ENCODE measurements at places on chromosomes 3 and 15.

DNA sequence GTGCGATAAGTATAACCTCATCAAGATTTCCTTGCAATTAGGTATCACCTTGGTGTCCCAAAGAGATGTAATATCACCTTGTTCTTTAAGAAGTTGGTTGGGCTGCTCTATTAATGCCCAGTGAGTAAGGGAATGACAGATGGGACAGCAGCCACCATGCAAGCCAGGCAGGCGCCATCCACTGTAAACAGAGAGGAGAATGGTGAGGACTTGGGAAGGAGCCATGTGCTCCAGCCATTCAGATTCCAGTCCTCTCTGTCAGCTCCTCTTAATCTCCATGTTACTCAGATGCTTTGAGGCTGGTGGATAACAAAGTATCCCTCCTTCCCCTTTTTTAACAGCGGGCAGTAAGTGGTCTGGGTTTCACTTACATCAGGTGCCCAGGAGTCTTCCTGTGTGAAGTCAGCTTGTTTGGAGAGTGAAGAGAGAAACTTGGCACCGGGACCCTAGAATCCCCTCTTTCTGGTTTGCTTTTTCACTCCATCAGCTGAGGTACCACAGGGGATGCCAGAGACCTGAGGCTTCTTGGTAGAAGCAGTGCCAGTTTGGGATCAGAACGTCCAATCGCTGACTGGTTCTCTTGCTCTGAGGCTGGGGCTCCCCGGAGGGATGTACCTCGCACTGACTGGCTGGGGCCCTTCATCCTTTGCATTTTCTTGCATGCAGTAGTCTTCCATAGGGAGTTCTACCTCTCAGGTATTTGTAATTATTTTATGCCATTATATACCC is 29.5 kb downstream of the SLCO3A1 start:
- DNase-seq = no peak

- no peak for DNase-seq
Measured at GRCh38 chr3:169232863-169233262, 430.6 kb downstream of the MECOM start.

GRCh38 chr15:66839506-66840112 is 137.6 kb downstream of the SMAD6 start:
- DNase-seq = no peak

DNA sequence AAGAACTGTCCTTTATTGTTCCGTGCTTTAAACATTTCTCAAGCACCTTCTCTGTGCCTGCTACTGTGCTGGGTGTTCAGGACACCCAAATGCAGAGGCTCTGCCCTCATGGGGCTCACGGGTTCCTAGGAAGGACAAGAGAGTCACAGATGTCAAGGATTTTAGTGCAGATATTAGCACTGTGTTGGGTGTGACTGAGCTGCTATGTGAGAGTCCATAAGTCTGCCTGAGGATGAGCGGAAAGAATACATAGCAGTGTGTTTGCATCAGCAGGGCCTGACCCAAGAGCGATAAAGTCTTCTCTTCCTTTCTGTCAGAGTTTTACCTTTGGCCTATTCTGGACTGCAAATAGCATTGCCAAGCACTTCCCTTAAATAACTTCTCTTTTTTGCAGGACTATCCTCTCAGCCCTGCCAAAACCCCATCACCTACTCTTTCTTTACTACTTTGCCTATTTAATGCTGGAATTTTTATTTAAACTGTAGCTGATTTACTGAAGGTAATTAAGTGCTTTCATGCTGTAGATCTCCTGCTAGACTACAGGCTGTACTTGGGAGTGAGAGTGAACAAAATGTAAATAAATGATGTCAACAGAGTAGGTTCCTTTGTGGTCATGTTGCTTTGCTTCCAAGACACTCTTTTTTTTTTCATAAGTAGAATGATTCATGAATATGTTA is 459.4 kb upstream of the TPRG1 start:
- DNase-seq = no peak

DNA sequence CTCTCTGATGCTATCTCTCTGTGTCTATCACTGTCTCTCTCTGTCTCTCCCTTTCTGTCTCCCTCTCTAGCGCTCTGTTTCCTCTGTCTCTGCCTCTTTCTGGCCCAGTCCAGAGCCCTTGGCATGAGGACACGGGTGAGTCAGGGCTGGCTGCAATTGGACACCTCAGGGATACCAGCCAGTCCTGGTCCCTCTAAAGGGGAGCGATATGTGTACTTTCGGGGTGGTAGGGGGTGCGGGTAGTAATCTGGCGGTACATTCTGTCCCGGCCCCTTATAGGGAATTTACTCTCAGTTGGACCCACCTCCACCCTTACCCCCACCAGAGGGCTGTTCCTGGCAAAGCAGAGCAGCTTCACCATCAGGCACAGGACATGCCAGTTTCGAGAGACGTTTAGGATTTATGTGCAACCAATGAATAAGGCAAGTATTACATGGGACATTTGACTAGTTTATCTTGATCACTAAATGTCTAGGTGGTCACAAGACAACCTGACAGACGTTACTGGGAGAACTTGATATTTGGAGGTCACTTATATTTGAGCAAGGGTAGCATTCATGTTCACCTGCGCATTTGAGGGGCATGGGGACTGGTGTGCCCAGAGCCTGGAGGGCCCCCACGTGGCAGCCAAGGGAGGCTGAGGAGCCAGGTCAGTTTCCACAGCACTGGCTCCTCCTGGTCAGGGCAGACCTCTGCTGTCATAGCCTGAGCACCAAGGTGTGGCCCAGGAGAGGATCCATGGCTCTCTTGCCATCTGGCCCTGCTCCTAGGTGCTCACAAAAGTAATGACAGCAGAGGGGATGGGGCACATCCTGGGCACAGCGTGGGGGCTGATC is 256.1 kb downstream of the PLCL2 start:
- DNase-seq = no peak

- no peak for DNase-seq
Measured at GRCh38 chr15:69973102-69973714, 124.5 kb downstream of the TLE3 start.

DNA sequence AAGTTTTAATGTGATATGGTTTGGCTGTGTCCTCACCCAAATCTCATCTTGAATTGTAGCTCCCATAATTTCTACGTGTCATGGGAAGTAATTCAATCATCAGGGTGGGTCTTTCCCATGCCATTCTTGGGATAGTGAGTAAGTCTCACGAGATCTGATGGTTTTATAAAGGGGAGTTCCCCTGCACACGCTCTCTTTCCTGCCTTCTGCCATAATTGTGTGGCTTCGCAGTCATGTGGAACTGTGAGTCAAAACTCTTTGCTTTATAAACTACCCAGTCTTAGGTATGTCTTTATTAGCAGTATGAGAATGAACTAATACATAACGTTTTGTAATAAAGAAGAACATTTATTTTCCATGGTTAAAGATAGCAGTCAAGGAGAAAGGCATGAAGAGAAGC is 39.2 kb upstream of the GOLIM4 start:
- DNase-seq = no peak

DNA sequence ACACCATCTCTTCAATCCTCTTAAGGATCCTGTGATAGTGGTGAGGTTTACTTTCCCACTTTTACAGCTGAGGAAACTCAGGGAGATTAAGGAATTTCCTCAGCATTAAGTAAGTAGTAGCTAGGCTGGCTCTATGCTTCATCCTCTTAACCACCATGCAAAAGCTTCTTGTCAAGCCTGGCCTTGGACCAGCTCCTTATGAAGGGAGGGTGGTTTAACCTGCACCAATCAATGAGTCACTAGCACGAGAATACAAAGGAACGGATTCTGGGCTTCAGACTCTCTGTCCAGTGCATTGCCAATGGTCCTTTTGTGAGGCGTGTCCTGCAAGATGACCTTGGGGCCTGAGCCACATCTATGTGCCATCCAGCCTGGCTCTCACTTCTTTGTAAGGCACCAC is 202.0 kb upstream of the CFAP20DC start:
- no peak for DNase-seq

- peak; percentile 26 for DNase-seq
Measured at GRCh38 chr3:160225176-160226025, at the start of gene C3orf80. Gene C3orf80 (plus strand): TSS chr3:160225422. CDS start chr3:160225636, 214 bp downstream.

- peak; percentile 61 for DNase-seq
Measured at GRCh38 chr3:71066356-71066755, 517.2 kb downstream of the FOXP1 start.

DNA sequence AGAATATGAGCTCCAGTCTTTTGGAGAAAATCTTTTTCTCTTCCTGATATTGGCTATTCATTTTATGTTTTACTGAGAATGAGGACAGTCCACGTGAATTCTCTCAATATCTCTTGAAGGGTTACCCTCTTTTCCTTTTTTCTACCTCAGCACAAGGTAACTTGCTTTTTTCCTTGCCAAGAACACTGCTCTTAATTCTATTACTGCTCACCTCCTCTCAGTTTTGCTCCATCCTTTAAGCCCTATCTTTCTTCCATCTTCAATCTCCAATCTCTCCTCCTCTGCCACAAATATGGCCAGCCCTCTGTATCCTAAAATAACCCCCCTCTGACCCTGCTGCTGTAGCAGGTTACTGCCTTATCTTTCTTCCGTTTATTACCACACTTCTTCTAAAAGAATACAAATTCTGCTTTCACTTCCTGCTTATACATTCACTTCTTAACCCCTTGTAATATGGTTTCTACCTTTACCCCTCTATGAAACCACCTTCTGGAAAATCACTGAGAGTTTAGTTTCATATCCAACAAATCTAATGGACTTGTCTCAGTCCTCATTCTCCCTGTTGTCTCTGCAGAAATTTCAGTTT is 89.0 kb downstream of the NFKBIZ start:
- DNase-seq = peak; percentile 60

- no peak for DNase-seq
Measured at GRCh38 chr15:63586790-63587189, 10.4 kb upstream of the FBXL22 start.

GRCh38 chr3:158748237-158748828 is 16.1 kb upstream of the RARRES1 start:
- DNase-seq = no peak
